ENCODE measurements at places on chromosomes 11 and 22. TPM values are rescaled to one million over a fixed set of nuclear protein-coding genes. Genes with fewer than 3 reads are reported as not detected.

DEUP1 gene
- total RNA-seq = not detected

APIP gene
- total RNA-seq = 12.3 TPM

MAJIN gene
- not detected for total RNA-seq

SLC5A1 gene
- total RNA-seq = 25.5 TPM

HSCB gene
- total RNA-seq = 2.6 TPM

CLP1 gene
- 10.0 TPM for total RNA-seq

KCNA4 gene
- not detected for total RNA-seq

KRTAP5-1 gene
- not detected for total RNA-seq

DNA sequence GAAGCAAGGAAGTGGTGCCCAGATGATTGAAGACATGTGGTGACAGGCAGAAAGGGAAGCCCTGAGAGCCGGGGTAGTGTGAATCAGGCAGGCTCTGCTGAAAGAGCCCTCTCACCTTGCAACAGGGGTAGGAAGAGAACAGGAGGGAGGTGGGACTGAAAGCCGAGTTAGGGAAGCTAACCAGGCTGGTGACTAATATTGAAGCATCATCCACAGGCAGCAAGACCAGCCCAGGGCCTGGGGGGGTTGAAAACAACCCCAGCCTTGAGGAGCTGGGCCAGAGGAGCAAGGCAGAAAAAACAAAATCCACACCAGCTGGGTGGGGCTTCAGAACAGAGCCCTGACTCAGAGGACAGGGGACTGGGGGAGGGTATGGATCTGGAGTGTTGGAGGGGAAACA is 35.0 kb upstream of the CRTAM start:
- no peak overlapping the region for H3K4me3 ChIP-seq
- H3K36me3 ChIP-seq = no peaks in the 10 kb centered on the region
- no peak for DNase-seq
- H3K27me3 ChIP-seq = no peaks in the 10 kb centered on the region
- H3K27ac ChIP-seq = no peak overlapping the region
- peaks cover 4% of the 10 kb centered on the region for H3K4me1 ChIP-seq

DNA sequence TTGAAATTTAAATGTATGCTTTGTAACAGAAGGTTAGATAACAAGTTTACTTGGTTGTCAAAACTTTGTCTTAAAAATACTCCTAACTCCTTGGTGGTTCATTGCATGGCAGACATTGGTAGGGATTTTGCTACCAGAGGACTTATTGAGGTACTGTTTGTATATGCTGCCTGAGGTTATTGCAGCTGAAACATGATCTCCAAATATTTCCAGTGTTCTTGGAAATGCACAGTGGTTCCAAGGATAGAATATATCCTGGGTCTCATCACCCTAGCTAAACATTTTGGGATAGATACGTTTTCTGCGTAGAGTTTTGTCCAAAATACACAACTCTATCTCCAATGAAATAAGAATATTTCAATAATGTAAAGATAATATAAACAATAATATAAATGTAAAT is 109.2 kb downstream of the RAB38 start:
- no peaks in the 10 kb centered on the region for H3K4me1 ChIP-seq
- H3K36me3 ChIP-seq = no peaks in the 10 kb centered on the region
- H3K27me3 ChIP-seq = no peaks in the 10 kb centered on the region
- H3K27ac ChIP-seq = no peak overlapping the region

DNA sequence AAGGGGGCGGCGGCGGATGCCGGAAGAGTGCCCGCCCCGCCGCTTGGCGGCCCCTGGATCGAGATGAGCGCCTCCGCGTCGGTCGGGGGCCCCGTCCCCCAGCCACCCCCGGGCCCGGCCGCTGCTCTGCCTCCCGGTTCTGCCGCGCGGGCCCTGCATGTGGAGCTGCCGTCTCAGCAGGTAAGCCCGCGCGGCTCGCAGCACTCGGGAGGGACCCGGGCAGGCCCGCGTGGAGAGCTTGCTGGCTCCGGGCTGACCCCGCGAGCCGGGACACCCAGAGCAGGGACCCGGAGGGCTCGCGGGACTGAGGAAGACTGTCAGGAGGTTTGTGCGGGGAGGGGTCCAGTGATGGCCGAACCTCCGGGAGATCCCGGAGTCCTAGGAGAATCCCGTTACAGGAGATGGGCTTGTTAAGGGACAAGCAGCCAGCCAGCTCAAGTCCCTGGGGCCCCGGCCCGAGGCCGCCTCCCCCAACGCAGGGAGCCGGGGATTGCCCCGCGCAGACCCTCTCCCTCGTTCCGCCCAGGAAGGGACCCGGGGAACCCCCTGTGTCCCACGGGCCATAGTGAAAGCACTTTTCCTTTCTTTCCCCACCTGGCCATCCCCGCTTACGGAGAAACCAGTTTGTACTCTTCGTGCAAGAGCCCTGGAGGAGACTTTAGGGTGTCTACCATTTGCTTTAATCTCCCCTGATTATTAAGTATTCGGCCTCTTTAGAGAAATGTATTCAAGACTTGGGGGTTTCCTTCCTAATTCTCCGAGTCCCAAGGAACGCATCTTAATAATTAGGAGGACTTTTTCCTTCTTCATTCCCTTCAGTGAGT is 547 bp downstream of the UVRAG start:
- H3K4me1 ChIP-seq = peaks cover under 1% of the 10 kb centered on the region
- H3K27ac ChIP-seq = peak overlapping the region; percentile 98
- peak overlapping the region; percentile 81 for H3K4me3 ChIP-seq
- no peaks in the 10 kb centered on the region for H3K27me3 ChIP-seq
- peak; percentile 46 for DNase-seq
- H3K36me3 ChIP-seq = no peaks in the 10 kb centered on the region

DNA sequence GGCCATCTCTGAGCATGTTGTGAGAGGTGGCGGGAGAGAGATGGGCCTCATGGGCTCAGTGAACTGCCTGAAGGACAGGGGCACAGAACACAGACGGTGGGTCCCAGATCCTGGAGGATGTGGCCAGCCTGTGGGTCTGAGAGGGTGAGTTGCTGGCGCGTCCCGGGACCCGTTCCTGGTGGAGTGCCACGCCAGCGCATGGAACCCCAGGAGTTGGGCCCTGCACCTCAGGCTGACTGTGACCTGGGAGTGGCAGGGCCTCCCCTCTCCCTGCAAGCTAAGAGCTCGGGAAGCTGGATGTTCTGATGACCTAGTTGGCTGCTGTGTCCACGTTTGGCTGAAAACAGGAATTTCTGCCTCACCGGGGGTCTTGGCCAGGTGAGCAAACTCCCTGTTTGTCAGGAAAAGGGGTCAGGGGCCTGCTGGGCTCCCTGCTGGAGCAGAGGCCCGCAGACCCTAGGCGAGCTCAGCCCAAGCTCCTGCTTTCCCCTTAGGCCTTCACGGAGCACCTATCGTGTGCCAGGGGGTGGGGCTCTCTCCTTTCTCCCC is 15.0 kb downstream of the LRRC32 start:
- DNase-seq = no peak
- no peak overlapping the region for H3K4me3 ChIP-seq
- no peaks in the 10 kb centered on the region for H3K36me3 ChIP-seq
- H3K4me1 ChIP-seq = peaks cover 5% of the 10 kb centered on the region

- no peak overlapping the region for H3K4me3 ChIP-seq
- no peaks in the 10 kb centered on the region for H3K27me3 ChIP-seq
- no peak for DNase-seq
- no peaks in the 10 kb centered on the region for H3K36me3 ChIP-seq
- H3K4me1 ChIP-seq = no peaks in the 10 kb centered on the region
Measured at GRCh38 chr11:105774899-105775298, 165.0 kb downstream of the GRIA4 start.

- no peaks in the 10 kb centered on the region for H3K36me3 ChIP-seq
- H3K27me3 ChIP-seq = peaks cover 35% of the 10 kb centered on the region
- no peak for DNase-seq
- H3K27ac ChIP-seq = no peak overlapping the region
- H3K4me1 ChIP-seq = peaks cover 9% of the 10 kb centered on the region
- H3K4me3 ChIP-seq = no peak overlapping the region
Measured at GRCh38 chr11:45289369-45289768, 3.2 kb upstream of the SYT13 start.
